ENCODE measurements at places on chromosomes 11 and 22. TPM values are rescaled to one million over a fixed set of nuclear protein-coding genes. Genes with fewer than 3 reads are reported as not detected.

DNA sequence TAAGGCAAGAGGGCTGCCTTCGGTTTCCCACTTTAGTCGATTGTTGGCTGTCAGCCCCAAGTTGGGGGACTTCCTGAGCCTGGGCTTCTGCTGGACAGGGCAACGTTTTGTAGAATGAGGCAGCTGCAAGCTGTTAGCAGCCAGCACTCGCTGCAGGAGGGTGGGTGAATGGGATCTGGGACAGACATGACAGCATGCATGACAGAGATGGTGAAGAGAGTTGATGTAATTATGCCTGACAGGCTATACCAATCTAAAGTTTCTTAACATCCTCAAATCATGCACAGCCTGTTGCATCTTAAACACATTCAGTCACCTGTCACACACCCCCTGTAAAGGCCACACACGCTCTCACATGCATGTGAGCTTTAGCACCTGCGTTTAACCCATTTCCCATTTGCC, 49.2 kb downstream of the CWC15 start:
- no peak for DNase-seq

The SYT8 gene
- total RNA-seq: not detected

The NCAM1 gene
- not detected for total RNA-seq

The TMPRSS13 gene
- 2.6 TPM for total RNA-seq

GRCh38 chr11:75903276-75903675, 88.3 kb downstream of the UVRAG start:
- DNase-seq: no peak

GRCh38 chr11:120471131-120471530, 40.4 kb upstream of the GRIK4 start:
- no peak for DNase-seq

The OR2D2 gene
- total RNA-seq: not detected

DNA sequence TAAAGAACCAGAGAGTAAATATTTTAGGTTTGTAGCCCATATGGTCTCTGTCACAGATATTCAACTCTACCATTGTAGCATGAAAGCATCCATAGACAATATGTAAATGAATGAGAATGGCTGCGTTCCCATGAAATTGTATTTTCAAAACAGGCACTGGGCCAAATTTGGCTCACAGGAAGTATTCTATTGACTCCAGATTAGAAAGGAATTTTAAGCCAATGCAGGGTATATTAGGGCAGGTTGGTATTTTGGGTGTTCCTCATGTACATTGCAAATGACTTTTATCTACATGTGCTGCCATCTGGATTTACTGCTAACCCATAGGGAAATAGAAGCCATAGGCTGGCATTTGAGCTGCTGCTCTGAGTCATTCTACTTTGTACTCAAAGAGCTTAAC, 35.1 kb upstream of the PDGFD start:
- DNase-seq: no peak

The CASP5 gene
- not detected for total RNA-seq

DNA sequence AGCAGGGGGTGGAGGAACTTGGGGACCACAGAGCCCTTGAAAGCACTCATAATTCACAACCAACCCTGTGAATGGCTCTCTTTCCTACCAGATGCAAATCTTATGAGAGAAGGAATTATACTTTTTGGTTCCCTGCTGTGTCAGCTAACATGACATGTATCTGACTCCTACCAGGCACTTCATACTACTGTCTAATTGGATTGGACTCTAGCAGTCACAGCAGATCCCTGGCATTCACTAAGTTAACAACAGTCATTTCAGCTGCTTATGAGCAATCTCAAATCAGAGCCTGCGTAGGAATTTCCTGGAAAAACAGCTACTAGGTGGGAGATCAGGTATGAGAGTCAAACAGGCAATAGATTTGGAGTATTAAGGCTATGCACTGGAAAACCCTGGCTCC, 11.1 kb upstream of the ENDOD1 start:
- DNase-seq: no peak

DNA sequence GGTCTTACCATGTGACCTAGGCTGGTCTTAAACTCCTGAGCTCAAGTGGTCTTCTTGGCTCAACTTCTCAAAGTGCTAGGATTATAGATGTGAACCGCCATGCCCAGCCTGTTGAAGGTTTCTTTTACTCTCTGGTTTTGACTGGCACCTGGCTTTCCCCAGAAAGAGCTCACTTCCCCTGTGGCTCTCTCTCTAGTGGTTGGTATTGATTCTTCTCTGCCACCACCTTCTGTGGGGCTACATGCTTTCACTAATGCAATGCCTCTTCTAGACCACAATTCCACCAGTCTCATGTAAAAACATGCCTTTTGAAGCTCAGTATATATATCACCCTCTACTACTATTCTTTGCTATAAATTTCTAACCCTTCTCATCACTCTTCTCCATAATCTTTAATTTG, 67.2 kb downstream of the CCDC83 start:
- DNase-seq: peak; percentile 29

The BCO2 gene
- 1.3 TPM for total RNA-seq

The LMO1 gene
- not detected for total RNA-seq

The OR10A2 gene
- not detected for total RNA-seq

DNA sequence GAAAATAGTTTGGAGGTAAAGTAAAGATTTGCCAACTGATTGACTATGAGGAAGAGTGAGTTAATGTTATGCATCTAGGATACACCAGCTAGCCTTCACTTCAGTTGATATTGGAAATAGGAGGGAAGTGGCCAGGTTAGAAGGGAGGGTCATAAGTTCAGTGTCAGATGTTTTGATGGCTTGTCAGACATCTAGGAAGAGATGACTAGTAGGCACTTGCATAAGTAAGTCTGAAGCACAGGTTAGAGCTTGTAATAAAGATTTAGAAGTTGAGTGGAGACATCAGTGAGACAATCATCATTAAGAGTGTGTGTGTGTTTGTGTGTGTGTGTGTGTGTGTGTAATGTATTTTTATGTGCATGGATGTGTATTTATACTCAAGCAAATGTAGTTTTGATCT, 146.1 kb downstream of the OR4C45 start:
- DNase-seq: no peak

DNA sequence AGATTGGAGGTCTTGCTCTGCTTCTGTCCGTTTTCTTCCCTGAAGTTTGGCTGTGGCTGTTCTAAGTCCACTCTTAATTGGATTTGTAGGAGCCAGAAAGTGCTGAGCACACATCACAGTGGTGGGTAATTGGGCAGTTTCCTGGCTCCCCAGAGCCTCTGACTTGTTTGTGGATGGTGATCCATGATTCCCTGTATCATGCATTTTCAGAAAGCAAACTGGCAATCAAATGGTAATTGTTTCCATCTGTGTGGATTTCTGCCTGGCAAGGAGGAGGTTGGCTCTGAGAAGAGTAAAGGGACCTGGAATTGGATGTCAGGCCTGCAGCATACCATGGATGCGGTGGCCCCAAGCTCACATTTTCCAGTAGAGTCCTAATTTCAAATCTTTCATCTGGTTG, 49.5 kb downstream of the PPFIBP2 start:
- no peak for DNase-seq

The SLC5A12 gene
- total RNA-seq: not detected

The OR5B21 gene
- total RNA-seq: not detected

GRCh38 chr22:31866918-31867317, 77.4 kb upstream of the YWHAH start:
- no peak for DNase-seq
